Central memory CD4-positive, alpha-beta T cell (primary cell): ENCODE measurements at places on chromosomes 7 and 10.

DNA sequence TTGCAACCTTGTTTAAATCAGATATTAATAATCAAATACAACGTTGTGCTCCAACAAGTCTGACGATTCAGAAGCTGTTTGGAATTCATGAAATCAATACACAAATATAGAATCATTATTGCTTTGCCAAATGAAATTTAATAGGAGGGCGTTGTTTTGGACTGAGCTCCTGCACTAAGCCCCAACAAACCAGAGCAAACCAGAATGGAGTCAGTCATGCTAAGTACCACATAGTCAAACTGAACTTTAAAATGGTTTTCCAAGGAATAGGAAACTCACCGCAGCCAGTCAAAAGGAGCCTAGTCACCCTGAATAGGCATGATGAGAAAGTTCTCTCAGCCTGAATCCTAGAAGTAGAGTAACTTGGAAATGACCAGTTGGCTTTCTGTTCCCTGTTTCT is 53.7 kb downstream of the HACD1 start:
- DNase-seq, result no peak

GRCh38 chr10:71569775-71570588 is 149.6 kb downstream of the C10orf105 start:
- DNase-seq, result peak; percentile 59

DNA sequence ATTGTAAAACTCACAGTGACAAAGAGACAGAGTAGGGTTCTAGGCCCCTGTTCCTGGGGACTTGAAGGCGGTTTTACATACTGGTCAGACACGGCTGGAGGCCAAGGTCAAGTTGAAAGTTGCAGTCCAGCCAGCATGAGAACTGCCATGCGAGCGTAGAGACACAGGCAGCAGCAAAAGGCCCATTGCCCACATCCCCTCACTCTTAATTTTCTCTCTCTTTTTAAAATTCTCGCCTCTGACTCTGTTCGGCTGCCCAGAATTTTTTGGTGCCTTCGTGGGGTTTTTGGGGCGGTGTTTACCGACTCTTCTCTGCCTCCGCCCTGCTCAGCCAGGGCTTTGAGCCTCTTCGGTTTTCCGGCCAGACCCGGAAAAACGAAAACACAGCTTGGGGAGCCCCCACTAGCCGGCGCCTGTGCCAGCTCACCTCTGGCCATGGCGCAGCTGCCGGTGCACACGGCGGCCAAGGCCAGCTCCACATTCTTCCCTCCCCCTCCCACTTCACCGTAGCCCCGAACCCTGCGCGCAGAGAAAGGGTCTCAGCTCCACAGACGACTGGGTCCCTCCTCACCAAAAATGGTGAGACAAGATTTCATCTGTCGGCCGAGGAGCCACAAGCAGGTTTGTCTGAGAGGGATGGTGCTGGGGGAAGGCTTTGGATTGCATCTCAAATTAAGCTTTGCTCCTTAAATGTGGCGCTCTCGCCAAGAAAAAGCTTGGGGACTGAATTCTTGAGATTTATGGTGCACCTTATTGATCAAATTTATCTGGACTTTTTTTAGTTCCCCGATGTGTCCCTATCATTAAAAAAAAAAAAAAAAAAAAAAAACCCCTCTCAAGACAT is 2.3 kb upstream of the HOXA13 start:
- no peak for DNase-seq

DNA sequence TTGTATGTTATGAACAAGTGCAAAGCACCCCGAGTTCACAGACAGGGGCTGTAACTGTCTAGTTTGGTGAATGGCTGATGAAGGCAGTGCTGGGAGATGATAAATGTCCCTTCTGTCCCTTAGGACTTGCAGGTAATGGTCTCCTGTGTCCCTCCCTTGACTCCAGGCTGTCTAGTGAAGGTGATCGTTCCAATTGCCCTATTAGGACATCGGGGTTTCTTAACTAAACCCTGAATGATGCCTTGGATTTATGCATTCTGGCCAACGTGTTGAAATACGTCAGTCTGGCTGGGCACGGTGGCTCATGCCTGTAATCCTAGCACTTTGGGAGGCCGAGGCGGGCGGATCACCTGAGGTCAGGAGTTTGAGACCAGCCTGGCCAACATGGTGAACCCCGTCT is 69.4 kb downstream of the PFKFB3 start:
- DNase-seq, result no peak

DNA sequence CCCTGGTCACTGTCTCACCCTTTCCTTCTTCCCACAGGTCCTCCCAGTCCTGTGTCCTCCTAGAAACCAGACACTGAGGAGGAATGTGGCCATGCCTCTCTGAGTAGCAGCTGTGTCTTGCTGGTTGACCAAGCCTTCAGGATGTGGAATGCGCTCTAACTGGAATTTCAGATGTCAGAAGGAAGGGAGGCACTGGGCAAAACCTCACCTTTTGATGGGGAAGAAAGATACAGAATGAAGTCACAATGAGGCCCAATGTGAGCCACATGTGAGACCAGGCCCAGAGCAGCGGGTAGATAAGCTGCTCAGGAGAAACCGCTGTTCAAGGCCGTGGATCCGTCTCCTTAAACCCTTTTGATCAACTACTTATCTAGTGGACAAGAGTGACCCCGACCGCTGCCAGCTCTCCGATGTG is 54.8 kb upstream of the ECHDC3 start:
- DNase-seq, result no peak

DNA sequence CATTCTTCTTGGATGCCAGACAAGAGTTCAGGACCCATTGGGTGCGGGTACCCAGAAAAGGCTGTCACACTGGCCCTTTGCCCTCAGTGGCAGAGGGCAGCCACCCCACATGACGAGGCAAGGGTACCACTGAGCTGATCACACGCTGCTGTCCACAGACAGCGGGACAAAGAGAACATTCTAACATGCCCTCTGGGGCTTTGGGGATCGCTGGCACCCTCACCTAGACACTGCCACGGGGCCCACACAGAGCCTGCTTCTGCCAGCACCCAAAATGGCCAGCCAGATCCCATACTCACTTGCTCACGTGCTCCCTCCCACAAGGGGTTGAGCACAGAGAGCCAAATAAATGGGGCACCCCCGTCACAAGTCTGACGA is 16.7 kb upstream of the SPOCK2 start:
- DNase-seq, result no peak

DNA sequence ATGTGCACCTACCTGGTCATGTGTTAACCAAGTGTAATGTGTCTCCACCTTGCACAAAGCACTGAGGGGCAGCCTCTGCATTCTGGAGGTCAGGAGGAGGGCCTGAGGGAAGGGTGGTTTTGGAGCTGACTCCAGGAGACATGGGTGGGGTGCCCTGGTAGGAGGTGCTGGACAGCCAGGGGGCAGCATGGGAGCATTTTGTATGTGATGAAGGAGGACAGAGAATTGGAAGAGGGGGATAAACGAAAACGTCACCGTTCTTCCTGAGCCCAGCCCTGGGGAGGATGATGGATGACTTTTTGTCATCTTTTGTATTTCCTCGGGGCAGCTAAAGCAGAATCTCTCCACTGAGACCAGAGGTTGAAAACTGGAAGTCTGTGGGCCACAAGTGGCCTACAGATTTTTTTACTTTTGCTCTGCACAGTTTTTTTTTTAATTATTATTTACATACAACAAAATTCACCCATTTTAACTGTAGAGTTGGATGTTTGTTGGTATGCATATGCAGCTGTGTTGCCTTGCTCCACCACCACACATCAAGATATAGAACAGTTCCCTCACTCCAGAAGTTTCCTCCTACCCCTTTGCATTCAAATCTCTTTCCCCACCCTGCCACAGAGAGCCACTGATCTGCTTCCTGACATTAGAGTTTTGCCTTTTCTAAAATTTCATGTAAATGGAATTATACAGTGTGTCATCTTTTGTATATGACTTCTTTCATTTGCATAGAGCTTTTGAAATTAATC is 242.5 kb downstream of the VTI1A start:
- no peak for DNase-seq

DNA sequence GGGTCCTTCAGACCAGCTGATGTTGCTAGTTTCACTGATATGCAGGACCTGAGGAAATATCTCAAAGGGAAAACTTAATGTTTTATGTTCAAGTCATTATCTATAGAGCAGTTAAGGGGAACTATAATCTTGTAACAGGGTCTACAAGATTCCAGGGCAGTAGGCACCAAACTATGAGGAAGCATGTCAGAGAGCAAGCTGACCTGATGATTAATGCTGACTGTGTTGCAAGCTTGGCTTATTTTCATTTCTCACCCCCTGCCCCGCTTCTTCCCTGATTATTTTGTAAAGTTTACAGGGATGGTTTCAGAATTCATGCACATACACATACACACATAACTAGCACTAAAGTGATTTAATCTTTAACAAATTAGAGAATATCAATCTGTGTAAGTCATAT is 84.3 kb upstream of the CACNA2D1 start:
- no peak for DNase-seq

DNA sequence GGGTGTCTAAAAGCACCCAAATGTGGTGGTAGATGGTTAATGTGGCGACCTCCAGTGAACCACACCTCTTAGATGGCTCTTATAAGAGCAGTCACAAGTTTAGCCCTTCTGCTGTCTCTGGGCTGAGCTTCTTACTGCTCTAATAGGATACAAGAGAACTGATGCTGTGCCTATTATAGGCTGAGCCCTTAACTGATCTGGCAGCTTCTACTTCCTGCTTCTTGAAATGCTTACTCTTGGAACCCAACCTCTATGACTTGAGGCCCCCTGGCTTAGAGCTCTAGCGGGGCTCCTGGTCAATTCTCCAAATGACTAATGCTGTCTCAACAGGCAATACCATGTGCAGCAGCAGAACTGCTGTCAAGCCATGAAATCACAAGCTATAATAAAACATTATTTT is 35.0 kb upstream of the LSM8 start:
- no peak for DNase-seq

DNA sequence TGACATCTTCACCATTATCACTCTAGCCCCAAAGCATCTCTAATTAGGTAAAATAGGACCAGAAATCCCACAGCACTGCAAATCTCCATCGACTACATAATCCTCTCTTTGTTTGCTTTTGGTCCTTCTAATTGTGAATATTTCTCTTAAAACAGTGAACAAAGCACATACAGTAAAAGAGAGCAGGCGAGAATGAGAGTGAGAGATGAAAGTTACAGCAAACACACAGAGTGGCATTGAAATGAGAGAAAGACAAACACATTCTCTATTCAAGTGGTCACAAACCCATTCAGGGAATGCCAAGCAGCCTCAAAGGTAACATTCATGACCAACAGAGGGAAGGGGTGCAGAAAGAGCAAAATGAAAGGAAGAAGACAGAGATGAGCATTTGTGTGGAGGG is 109.8 kb upstream of the PTN start:
- DNase-seq, result no peak

DNA sequence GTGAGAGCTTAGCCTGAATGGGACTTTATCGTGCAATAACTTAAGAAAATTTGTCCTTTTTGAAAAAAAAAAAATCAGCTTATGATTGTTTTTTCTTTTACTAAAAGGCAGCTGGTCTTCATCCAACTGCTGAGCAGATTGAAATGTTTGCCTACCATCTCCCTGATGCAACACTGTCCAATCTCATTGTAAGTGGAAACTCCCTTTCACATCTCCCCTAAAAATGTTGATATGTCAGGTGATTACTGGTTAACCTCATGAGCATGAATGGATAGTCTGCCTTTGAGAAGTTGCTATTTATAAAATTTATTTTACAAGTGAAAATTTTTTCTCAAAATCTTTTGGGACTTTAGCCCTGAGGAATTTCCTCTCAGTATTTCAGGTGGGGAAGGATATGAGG is 17.8 kb upstream of the HKDC1 start:
- peak; percentile 16 for DNase-seq

DNA sequence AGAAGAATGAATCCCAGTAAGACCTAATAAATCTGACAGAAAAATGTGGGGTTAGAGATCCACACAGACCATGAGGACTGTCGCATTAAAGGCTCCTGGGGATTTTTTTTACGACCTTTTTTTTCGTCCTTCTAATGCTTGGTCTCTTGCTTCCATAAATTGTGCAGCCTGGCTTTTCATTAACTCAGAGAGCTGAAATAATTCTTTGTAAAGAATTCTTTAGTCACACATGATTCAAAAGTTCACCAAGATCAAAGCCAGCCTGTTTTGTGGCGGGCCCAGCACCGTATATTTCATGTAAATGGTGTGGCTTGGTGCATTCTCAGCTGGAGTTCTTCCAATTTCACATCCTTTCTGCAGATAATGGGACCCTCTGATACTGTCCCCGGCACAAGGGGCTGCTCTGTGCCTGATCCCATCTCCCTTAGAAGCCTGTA is 206.6 kb upstream of the BMPER start:
- DNase-seq, result no peak

DNA sequence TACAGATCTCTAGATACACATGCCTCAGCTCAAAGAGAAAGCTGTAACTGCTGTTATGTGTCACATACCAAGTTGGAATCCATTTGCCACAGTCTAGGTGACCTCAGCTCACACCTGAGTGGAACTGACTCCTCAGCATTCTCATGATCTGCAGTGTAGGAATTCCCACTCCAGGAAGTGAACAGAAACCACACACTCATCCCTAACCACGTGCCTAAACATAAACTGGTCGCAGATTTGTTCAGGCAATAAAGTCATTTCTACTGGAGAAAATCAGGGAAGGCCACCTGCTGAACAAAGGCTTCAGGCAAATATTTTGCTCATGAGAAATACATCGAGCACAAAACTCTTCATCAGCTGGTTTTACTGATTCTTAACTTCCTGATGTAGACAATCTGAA is 23.0 kb upstream of the ZMYND11 start:
- no peak for DNase-seq

GRCh38 chr10:124740369-124741280 is 3.6 kb downstream of the FAM53B start:
- no peak for DNase-seq

- no peak for DNase-seq
Observed at GRCh38 chr10:69640196-69640980, 10.3 kb downstream of the FAM241B start.

- DNase-seq, result no peak
Observed at GRCh38 chr7:48964074-48964473, 39.7 kb downstream of the CDC14C start.

- DNase-seq, result no peak
Observed at GRCh38 chr7:139041378-139042085, 5.7 kb upstream of the ZC3HAV1L start.

GRCh38 chr7:19491371-19491770 is 217.5 kb downstream of the POLR1F start:
- no peak for DNase-seq
